ENCODE measurements at places on chromosomes 4 and X.
A peak's percentile ranks its signal among the peaks of the same experiment; 100 is the strongest.

DNA sequence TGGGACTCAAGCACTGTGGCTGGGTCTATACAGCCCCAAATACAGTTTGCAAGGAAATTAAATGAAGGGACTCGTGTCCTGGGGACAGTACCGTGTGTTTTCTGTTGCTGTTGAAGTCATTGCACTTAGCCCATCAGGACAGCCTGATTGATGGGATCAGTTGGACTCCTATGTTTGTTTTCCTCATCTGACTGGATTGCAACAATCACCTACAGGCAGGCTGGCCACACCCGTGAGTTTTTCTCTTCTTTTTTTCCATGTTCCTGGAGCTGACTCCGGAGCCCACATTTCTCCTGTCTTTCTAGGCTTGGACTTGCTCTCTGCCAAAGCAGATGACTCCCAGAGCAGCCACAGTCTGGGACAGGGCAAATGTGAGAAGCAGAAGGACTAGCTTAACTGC lies 38.1 kb downstream of the RTL9 start:
- no peak for DNase-seq

DNA sequence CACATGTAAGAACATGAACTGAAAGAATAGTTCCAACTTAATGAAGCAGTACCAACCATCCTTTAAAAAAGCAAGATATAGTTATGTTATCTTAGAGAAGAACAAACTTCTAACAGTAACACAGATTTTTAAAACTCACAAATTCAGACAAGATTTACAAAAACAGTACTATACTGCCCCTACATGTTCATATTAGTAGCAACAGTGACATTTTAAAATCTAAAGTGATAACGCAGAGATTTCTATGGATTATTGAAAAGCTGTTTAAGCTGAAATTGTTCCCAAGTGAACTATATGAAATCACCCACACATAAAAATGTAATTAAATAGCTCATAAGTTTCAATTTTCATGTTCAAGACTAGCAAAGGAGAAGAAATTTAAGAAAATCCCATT lies 166.0 kb downstream of the FBXW7 start:
- DNase-seq = peak; percentile 21

GRCh38 chr4:104879367-104879766 lies 267.3 kb upstream of the TET2 start:
- no peak for DNase-seq

GRCh38 chrX:142149919-142150318 lies 55.2 kb downstream of the MAGEC2 start:
- DNase-seq = no peak

GRCh38 chr4:6329478-6330383 lies 60.1 kb downstream of the WFS1 start:
- DNase-seq = no peak

DNA sequence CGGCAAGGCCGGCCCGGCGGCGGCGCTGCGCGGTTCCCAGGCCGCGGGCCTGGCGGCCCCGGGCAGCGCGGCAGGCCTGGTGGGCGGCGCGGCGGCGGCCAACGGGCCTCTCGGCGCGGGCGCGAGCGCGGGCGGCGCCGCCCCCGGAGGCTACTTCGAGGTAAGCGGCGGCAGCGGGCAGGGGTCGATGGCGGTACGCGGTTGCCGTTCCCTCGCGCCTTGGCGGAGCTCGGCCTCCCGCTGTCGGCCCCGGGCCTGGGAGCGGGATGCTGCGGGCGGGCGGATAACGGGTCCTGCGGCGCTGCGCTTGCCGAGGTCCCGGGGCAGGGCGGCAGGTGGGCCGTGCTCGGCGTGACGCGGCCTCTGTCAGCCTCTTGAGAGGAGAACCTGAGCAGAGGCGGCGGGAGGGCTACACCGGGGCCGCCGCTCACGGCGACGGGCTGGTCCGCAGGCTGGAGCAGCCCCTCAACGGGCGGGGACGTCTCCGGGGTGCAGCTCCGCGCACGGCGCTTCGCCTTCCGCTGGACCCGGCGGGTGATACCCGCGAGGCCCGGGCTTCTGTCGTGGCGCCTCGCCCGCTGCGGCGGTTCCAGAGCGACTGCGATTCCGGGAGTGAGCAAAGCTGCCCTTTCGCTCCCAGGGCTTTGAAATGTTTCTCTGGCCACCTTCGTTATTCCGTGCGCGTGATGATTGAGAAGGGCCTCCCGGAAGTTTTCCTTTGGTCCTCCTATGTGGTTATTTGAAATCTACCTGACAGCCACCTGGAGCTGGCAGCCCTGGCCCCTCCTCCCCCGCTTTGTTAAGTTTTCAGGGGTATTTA lies 774 bp downstream of the FAM193A start:
- peak; percentile 36 for DNase-seq

- DNase-seq = no peak
Observed at GRCh38 chr4:25002681-25003080, 28.1 kb downstream of the LGI2 start.

- DNase-seq = no peak
Observed at GRCh38 chrX:153645921-153646488, 998 bp upstream of the DUSP9 start.

GRCh38 chr4:138672393-138672976 lies 343.1 kb upstream of the NOCT start:
- no peak for DNase-seq

- no peak for DNase-seq
Observed at GRCh38 chr4:7217039-7217438, 24.7 kb downstream of the SORCS2 start.

GRCh38 chrX:103253608-103254007 lies 1.3 kb downstream of the TCEAL8 start:
- no peak for DNase-seq

DNA sequence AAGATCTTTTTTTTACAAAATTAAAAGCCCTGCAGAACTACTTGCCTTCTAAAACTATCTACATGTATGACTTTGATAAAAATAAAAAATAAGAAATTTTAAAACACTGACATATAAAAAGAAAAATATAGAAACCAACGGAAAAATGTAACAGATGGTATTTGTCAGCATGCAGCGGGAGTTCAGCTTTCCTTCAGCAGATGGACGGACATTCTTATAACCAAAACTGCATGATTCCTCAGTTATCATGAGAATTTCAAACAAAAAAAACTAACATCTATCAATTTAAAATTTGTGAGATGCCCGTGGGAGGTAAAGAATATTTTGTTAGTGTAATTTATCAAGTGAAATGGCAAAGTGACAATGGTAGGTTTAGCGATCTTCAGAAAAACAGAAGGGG lies 23.2 kb downstream of the RWDD4 start:
- no peak for DNase-seq

- no peak for DNase-seq
Observed at GRCh38 chr4:88793475-88793874, 95.8 kb upstream of the NAP1L5 start.

DNA sequence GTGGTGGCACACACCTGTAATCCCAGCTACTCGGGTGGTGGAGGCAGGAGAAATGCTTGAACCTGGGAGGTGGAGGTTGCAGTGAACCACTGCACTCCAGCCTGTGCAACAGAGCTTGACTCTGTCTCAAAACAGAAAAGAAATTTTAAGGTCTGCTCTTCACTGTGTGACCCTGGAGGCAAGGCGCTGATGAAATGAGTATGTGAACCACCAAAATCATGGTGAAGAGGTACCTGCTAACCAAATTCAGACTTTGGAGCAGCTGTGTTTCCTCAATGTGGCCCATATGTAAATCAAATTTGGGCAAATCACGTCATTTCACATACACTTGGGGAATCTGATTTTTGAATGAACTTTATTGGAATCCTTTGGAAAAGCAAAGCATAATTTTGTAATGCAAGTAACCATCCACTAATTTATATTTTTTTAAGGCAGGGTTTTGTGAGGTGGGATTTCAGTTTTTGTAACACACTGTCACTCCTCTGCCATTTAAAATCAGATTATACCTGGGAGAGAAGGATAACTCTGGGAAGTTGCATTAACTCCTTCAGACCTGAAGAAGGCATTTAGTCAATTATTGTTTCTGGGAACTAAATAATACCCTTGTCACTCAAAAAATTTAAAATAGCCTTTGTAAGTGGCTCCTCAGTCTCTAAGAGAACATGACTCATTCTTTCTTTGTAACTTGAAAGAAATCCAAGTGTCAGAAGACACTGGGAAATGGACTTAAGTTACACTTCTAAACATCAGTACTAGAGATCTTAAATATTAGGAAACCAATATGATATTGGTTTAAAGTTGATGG lies 24.0 kb downstream of the DOCK11 start:
- no peak for DNase-seq

GRCh38 chr4:176236946-176237345 lies 32.1 kb downstream of the ASB5 start:
- no peak for DNase-seq

DNA sequence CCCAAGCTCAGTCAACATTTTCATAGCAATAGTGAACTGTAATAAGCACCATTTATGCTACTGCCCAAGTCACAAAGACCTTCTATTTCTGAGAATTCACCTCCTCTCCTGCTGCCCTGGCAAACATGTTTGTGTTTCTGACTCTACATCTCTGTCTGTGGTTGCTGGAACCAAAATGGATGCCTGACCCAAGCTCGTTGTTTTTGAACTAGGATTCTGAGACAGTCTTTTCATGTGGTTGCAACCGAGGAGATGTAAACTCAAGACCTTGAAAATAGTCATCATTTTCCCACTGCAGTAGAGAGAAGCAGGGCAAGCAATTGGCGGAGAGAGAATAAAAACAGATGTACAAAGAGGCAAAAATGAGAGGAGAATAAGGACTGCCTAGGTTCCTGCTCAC lies 160.2 kb downstream of the RAB28 start:
- DNase-seq = no peak

GRCh38 chr4:8859550-8860095 lies 12.0 kb downstream of the HMX1 start:
- DNase-seq = no peak

DNA sequence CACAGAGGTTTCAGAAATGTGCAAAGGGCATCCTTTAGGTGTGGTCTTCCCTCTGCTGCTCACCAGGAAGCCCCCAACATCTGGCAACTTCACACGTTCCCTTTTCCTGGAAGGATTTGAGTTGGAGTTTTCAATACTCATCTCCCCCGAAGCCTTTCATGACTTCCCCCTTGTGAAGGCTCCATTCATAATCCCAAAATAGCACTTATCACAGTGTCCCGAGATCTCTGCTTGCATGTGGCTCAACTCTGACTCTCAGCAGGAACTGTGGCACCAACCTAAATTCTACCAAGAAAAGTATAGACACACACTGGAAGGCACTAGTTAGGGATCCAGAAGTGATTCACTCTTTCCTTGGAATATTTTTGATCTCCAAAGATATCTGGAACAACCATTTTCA lies 40.5 kb upstream of the ZNF827 start:
- DNase-seq = no peak

DNA sequence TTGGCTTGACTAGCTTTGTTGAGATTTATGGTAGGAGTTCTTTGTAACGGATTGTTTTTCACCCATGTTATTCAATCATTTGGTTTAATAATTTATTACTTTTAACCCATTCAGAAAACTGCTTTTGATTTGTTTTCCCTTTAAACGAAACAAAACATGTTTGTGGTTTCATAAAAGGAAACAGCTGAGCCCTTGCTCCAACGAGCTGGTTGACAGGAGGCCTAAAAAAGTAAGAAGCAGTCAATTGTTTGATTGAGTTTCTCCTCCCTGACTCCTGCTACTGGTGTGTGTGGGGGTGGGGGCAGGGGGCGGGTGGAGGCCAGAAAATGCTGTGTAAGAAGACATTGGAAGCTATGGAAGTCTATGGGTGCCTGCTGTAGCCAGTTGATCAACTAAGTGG lies 102.8 kb downstream of the CHRDL1 start:
- no peak for DNase-seq

Data from NCI-H1105 treated with DMSO at 0.1 percent for 48 hours (cell line).